ENCODE measurements at places on chromosomes 4 and X.

- no peak for DNase-seq
Observed at GRCh38 chrX:19879735-19880378, 7.5 kb downstream of the SH3KBP1 start.

DNA sequence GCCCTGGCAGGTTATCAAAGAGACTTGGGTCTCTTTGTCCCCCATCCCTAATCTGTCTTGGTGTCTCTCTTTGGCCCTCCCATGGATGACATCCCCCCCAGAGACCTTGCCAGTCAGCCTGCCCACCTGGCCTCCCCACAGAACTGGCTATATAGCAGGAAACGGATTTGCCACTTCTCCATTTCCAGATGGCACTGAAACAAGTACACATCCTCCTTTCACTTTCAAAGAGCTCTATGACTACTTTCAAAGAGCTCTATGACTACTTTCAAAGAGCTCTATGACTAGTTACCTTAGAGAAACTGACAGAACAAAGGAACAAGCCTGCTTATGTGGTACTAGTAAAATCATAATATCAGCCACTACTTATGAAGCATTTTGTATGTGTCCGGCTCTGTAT, 175.3 kb downstream of the MAML3 start:
- DNase-seq = no peak

- no peak for DNase-seq
Observed at GRCh38 chr4:107006218-107006617, 29.9 kb downstream of the DKK2 start.

- DNase-seq = peak; percentile 44
Observed at GRCh38 chr4:153919667-153920066, 130.8 kb upstream of the SFRP2 start.

- peak; percentile 91 for DNase-seq
Observed at GRCh38 chr4:122922877-122923511, 597 bp upstream of the NUDT6 start.

GRCh38 chr4:98482503-98482846, 175.9 kb downstream of the TSPAN5 start:
- DNase-seq = no peak

DNA sequence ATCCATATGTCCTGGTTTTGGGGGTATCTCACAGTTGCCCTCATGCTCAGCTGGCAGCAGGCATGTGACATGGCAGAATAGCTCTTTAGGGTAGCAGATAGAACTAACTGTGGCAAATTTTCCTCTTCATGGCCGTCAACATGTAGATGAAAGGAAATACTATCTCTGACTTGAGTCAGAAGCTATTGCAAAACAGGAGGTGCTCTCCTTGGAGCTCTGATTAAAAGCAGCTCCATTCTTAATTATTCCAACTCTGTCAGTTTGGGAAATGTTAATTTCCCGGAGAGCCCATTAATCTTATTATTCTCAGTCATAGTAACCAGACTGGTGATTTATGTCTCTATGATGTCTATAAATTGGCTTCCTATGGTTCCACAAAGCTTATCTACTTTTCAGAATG, 18.2 kb downstream of the IL13RA1 start:
- peak; percentile 30 for DNase-seq

GRCh38 chr4:95541889-95542607, 6.7 kb downstream of the UNC5C start:
- no peak for DNase-seq

- no peak for DNase-seq
Observed at GRCh38 chrX:24607616-24608015, 39.5 kb downstream of the PCYT1B start.

- peak; percentile 54 for DNase-seq
Observed at GRCh38 chrX:115602729-115603389, 41.9 kb downstream of the PLS3 start.

DNA sequence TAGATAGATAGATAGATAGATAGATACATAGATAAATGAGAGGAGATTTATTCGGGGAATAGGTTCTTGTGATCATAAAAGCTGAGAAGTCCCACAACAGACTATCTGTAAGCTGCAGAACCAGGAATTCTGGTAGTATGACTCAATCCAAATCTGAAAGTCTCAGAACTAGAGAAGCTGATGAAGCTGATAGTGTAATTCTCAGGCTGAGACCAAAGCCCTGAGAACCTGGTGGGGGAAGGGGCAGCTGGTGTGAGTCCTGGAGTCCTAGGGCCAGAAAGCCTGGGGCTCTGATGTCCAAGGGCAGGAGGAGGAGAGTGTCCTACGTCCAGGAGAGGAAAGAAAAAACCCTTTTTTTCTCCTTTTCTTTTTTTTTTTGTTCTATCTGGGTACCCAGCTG, 8.0 kb upstream of the BANK1 start:
- peak; percentile 8 for DNase-seq

DNA sequence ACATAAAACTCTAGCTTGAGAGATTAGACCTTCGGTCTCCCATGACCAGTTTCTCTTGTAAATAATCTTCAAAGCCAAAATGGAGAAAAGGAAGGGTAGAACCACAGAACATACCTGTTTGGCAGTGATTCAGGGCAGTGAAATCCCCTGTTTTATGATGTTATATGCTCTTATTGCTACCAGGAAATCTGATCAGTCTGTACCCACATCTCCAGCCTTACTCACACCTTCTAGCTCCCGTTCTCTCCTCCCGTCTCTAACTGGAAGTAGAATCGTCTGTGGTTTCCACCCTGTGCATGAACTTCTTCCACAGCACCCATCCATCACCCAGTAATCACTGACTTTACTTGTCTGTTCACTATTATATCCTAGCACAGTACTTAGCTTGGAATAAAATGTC, 42.9 kb downstream of the NKX6-1 start:
- DNase-seq = no peak

- DNase-seq = no peak
Observed at GRCh38 chrX:154751203-154751668, 359 bp upstream of the GAB3 start.

- no peak for DNase-seq
Observed at GRCh38 chr4:73844806-73845205, 8.3 kb upstream of the PF4V1 start.

DNA sequence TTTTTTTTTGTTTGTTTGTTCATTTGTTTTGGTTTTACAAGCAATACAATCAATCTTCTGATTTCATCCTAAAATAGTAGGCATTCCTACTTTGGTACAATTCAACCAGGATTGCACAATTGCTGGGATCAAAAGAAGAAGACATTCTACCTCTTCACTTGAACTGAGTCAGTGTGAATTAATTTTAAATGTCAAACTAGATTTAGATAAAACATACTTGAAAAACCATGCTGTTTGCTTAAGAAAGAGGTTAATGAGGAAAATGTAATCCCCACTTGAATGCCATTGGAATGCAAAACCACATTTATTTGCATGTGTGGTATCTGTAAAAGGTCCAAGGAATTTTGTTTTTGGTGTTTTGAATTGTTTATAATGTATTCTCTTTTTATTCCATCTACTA, 40.5 kb downstream of the HAND2 start:
- peak; percentile 59 for DNase-seq

DNA sequence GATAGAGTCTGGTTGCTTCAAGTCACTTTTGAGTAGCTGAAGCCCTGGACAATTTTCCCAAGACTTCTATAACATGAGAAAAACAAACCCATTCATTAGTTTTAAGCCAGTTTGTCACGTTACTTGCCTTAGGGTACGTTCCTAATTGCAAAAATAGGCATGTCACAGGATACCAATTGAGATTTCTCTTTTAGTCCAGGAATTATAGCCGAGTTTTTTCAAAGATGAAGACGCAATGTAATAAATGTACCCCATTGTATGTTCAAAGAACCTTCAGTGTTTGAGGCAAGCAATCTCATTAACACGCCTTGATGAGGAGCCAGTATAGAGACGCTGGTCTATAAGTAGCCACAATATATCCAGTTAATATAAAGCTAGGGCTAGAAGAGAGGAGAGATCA, 534.2 kb downstream of the INPP4B start:
- no peak for DNase-seq

DNA sequence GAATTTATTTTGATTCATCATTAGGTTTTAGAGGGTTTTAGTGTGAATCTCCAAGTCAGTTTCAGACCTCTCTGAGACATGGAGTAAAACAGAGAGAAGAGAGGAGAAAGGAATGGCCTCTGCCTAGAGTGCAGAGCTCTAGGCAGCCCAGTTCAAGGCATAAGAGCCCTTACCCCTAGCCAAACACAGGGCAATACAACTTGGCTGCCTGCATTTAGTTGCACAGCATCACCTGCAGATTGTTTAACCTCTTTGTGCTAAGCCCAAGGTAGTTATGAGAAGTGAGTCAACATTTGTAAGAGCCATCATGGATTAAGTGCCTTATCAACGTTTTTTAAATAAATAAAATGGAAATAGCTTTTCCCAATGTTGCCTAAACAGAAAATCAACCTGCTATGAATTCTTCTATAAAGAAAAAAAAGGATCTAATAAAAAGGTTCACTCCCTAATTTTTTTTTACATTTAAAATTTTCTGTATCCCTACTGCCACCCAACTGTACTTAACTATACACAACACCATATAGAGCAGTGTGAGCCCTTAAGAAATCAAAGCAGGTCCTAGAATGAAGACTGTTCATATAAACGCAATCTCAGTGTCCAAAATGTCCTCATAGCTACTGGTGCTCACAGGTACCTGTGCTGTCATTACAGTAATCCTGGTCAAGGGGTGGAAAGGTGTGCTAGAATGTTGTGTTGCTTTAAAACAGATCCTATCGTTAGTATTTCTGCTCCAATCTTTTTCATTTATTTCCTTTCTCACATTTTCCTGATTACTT, 36.0 kb downstream of the PF4 start:
- no peak for DNase-seq

DNA sequence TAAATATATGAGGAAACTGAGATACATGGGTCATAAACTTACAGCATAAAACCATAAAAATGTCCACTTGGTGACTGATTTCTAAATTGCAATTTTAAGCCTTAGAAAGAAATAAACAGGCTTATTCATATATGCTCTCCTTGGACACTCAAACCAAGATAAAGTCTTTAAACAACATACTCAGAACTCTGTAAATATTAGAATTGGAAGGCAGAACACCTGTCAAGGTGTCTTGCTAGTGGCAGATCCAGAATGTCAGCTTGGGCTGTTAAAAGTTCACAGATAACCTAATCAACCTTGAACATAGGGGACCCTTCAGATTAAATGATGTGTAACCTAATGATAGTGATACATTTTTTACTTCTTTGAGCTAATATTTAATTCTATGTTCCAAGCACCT, 208.1 kb upstream of the ARSJ start:
- no peak for DNase-seq

DNA sequence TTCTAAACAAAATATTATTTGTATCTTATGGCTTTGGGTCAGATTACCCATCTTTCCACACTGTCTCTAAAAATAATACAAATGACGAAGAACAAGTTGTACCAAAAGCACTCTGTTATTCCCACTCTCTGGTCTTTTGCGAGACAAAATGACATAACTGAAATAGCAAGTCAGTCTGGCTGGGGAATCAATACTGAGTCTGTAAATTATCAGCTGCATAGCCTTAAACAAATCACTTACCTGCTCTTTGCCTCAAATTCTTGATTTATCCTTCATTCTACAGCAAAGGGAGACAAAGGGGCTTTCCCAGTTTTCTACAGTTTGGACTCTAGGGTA, 40.9 kb downstream of the SOWAHB start:
- DNase-seq = no peak

- no peak for DNase-seq
Observed at GRCh38 chr4:1075225-1075624, 38.1 kb downstream of the RNF212 start.

- DNase-seq = no peak
Observed at GRCh38 chr4:183919141-183919540, 14.0 kb downstream of the STOX2 start.

DNA sequence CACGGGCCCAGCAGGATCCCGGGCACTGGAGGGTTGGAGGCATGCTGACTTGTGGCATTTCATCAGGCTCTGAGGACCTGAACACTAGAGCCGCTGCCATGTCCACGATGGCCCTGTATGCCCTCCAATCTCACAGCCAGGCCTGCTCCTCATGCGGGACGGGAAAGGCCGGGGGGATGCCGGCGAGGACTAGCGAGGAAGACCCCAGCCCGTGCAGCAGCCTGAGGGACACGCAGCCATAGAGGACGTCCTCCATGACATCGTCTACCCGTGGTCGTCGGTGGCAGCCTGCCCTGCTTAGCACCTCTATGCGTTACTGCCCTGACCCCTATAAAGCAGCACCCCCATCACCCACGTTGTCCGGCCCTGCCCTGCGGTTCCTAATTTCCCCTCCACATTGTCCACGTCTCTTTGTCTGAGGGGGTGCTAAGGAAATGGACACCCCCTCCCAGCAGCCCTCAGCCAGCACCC, 32.6 kb downstream of the HMX1 start:
- no peak for DNase-seq

DNA sequence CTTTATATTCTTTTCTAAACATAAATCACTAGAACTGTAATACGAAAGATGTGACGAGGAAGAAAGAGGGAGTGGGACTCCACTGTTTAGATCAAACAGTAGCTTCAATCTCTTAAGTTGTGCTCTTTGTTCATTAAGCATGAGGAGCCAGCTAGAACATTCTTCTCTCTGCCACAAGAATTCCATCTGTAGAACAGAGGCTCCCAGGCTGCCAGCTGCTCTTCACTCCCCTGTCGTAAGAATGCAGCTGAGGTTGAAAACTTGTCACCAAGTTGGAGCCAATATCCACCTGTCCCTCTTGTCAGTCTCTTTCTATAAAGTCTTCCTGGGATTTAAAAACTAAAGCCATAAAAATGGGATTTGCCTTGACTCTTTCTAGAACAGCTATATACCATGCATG, 65.0 kb upstream of the SEC24B start:
- DNase-seq = no peak

DNA sequence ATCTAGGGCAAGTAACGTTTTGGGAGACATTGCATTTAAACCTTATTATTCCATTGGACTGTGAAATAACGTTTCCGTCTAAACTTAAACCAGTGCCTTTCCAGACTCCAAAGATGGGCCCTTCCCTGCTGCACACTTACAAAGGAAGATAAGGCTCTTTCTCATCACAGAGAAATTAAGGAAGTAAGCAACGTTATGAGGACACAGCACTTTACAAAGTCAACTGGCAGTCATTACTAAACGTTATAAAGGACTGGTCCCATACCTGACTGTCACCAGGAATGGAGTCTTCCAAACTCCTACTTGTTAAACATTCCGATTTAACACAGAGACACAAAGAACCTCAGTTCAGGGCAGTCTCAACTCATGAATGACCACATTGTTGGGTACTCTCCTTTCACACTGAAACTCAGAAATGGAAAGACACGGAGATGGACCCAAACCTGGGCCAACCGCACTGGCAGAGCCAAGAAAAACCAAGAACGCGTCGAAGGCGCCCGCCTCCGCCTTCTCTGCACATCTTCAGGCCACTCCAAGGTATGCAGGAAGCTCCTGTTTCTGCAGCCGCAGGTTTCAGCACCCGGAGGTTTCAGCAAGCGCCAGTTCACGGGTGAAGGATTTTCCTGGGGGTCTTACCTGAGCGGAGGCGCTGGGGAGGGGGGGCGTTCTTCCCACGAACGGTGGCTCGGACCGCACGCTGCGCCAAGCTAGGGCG, 670 bp downstream of the PAPSS1 start:
- DNase-seq = peak; percentile 66

DNA sequence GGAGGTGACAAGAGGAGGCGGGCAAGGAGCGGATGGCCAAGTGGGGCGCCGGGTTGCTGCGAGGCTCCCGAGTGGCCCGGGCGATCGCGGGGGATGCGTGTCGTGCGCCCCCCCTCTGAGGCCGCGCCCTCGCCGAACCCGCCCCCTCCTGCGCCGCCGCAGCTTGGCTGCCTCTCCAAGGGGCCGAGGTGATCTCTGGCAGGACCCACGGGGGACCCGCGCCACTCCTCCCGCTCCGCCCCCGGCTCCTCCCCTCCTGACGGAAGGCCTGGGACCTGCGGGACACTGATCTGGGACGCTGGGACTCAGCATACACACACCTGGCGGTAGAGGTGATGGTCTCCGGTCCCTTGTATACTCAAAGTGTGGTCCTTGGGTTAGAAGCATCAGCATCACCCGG, 21.9 kb upstream of the FAM47C start:
- no peak for DNase-seq

Data from GM23248 (cell line).